Iris pigment epithelial cell (primary cell): ENCODE measurements at places on chromosomes 4 and X.

- DNase-seq: no peak
Measured at GRCh38 chr4:184406958-184407391, 67.4 kb downstream of the IRF2 start.

DNA sequence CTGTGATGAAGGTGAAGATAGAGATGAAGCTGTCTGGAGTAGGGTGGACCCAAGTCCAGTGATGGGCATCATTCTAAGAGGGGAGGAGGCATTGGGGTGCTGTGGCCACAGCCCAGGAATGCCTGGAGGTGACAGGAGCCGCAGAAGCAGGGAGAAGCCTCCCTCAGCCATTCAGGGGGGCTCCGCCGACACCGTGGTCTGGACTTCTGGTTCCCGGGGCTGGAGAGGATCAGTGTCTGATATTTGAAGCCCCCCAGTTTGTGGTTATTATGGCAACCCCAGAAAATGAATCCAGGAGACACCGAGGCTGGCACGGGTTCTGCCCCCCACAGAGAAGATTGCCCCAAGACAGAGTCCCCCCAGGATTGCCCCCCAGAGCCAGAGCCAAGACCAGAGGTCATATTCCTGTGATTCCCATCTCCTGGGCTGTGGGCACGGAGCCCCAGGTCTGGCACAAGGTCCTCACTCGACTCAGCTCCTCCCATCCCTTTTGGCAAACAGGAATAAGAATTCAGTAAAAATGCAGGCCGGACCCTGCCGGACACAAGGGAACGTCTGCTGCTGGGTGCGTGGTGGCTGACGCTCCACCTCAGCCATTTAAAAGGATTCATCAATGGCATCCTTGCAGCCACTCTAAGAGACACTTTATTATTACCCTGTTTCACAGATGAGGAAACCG lies 116.6 kb downstream of the CPZ start:
- DNase-seq: no peak

- DNase-seq: no peak
Measured at GRCh38 chr4:68433582-68433981, 13.7 kb upstream of the TMPRSS11E start.

DNA sequence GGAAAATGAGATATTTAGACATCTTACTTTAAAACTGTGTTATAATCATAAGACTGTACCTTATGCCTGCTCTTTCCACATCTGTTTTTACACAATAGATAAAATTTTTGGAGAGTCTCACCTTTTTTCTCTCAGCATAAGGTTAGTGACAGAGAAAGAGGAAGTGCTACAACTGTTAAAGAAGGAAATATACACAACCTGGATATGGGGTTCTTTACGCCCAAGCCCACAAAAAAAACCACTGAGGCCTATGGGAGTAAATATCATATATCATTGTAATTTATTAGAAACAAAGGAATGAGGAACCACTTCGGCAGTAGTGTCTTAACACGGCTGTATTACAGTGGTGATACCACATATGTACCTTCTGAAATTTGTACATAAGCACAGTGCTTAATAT lies 265.9 kb upstream of the GK2 start:
- DNase-seq: no peak

GRCh38 chrX:125151146-125151545 lies 168.5 kb upstream of the TEX13C start:
- no peak for DNase-seq

GRCh38 chr4:85102606-85103005 lies 136.1 kb upstream of the WDFY3 start:
- peak; percentile 47 for DNase-seq

DNA sequence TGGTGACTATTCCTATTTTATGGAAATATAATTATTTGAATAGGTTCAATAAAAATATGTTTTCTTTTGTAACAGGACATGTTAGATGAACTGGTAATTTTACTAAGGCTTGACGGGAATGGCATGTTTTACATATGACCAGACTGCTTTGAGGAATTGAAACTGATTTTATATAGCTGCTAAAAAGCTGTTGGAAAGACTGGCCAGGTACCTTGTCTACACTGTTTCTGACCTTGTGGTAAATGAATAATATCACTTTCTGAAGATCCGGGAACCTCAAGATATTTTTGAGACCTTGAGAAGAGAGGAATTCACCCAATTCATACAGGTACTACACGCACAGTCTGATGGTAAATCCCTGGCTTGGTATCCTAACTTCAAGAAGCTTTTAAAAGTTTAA lies 42.1 kb upstream of the USP46 start:
- DNase-seq: no peak

- no peak for DNase-seq
Measured at GRCh38 chr4:95387719-95388118, 161.1 kb downstream of the UNC5C start.

DNA sequence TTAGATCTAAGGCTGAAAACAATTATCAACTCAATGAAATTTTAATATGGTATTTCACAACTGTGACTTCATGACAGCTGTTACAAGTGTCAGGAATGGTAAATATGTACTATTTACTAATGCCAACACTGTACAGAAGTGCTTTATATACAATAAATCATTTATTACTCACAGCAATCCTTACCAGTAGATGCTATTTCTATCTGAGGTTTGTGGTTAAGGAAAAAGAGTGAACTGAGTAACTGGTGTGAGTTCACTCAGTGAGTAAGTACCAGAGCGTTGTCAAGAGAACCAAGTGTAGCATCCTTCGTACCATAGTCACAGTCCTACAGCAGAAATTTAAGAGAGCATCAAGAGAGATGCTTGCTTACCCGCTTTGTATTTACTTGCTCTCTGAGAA lies 23.3 kb downstream of the MTHFD2L start:
- DNase-seq: peak; percentile 55

GRCh38 chrX:39493168-39493567 lies 604.6 kb downstream of the BCOR start:
- no peak for DNase-seq

DNA sequence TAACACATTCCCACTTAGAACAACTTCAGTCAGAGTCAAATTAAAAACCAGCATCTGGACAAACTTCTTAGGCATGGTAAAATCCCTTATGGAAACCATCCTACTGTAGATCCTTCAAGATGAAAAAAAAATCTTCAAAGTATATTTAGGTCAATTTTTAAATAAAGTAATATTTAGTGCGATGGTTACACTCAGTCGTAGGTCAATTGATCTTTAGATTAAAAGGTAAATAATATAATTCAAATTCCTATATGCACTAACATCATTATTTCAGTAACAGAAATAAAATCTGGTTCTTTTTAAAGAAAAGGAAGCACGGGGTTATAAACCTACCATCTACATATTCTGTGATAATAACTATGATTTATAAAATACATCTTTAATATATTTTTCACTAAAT lies at the start of gene UGT2A2:
UGT2A2 (minus strand) TSS at position 101 of the 400 bp plus-strand sequence; CDS start at position 99, 2 bp downstream.
- no peak for DNase-seq

DNA sequence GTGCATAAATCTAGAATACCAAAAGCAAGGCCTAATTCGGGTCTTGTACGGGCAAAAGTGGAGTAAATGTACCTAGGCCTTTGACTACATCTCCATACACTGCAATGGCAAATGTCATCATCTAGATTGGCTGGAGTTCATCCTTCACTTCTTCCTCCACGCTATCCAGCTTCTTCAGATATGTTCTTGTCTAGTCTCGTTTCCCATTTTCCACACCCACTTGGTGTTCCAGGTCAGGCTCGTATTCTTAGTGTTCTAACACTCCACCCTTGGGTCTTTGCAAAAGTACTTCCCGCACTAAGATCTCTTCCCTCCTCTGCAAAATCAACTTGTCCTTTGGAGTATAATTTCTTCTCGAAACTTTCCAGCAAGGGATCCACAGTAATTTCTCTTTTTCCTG lies 1.4 kb downstream of the COQ2 start:
- no peak for DNase-seq

GRCh38 chrX:13293700-13294099 lies 26.2 kb downstream of the ATXN3L start:
- DNase-seq: no peak

DNA sequence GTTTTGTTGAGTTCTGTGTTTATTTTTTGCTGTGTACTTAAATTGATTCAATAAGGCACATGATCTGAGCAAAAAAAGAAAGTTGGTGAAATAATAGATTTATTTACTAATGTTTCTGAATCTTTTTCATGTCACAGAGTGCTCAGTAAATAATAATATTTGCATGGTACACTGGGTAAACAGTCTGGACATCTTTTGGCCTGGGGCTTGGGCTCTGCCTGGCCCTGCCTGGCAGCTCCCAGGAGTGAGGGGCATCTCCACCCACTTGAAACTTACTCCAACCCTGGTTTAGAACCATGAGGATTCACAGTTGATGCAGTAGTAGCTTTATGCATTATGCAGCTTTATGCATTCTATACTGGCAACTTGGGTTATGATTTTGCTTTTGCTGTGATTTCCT lies 124.2 kb upstream of the SLC4A4 start:
- DNase-seq: no peak

GRCh38 chr4:147971116-147971515 lies 239.2 kb downstream of the ARHGAP10 start:
- DNase-seq: no peak

DNA sequence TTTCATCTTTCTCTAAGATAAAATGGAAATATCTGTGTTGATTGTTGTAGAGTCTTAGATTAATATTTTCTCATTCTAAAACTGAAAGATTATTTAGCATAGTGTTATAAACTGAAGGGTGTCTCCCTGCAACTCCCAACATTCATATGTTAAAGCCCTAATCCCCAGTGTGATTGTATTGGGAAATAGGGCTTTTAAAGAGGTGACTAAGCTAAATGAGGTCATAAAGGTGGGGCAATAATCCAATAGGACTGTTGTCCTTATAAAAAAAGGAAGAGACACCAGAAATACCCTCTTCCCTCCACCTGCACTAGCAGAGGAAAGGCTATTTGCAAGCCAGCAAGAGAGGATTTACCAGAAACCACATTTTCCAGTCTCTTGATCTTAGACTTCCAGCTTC lies 1626.4 kb downstream of the C4orf33 start:
- DNase-seq: no peak

- DNase-seq: peak; percentile 65
Measured at GRCh38 chr4:125547836-125548235, 233.1 kb downstream of the FAT4 start.

DNA sequence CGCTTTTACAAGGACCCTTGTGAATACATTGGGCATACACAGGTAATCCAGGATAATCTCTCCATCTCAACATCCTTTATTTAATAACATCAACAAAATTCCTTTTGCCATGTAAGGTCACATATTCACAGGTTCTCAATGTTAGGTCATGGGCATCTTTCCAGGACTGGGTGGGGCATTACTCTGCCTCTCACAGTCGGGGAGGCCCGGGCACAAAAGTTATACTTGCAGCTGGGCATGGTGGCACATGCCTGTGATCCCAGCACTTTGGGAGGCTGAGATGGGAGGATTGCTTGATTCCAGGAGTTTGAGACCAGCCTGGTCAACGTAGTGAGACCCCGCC lies 93.7 kb upstream of the AP1S2 start:
- no peak for DNase-seq

- DNase-seq: no peak
Measured at GRCh38 chrX:66018585-66019309, 21.1 kb downstream of the VSIG4 start.

DNA sequence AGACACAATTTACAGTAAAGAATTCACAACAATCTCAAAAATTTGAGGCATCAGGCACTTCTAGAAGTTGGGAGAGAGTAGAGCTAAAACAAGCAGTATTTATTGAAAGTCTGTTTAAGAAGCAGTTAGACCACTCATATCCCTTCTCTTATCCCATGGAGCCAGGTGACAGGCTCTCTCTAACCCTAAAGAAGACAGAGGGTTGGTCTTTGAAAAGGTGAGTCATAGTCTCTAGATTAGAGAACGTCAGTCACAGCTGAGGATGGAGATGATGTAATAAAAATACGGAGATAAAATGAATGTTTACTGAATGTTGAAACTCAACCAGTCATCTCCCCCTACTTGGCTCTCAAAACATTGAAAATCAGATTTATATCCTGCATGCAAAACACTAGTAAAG lies 223.8 kb downstream of the CHIC2 start:
- peak; percentile 84 for DNase-seq

DNA sequence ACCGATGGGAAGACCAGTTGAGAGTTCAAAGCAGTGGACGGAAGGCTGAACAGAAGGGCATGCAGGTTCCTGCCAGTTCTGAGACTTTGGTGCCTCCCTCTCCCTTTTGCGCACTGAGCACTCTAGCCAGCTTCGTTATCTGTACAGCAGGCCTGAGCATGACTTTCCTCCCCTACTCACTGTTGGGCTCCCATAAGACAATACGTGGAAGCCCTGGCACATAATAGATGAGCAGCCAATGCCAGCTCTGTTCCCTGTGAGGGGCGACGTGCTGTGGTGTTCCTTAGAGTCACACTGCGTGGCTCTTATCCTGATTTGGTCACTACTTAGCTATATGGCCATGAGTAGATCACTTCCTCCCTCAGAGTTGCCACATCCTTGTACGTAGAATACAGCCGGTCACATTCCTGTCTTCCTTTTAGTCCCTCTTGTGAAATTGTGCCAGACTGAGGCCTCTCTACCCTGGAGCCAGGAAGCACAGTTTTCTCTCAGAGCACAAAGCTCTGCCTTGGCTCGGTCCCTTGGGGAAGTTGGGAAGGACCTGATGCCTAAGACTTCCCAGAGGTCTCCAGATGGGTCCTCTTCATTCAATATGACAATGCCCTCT lies 160.4 kb upstream of the MAMLD1 start:
- peak; percentile 81 for DNase-seq

DNA sequence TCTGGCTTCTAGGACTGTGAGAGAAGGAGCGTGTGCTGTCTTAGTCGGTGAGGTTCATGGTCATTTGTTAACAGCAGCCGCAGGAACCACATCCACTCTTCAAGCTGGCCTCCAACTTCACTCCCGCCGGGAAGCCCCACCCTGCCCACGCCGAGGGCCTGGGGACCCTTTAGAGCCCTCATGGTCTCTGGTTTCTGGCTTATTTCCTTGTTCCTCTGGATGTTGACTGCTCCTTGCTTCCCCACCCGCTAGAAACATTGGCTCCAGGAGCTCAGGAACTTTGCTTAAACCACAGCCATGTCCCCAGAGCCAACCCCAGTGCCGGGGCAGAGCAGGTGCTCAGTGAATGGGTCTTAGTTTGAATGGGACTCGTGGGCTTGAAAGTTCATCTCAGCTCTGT lies 40.8 kb downstream of the HTRA3 start:
- no peak for DNase-seq

DNA sequence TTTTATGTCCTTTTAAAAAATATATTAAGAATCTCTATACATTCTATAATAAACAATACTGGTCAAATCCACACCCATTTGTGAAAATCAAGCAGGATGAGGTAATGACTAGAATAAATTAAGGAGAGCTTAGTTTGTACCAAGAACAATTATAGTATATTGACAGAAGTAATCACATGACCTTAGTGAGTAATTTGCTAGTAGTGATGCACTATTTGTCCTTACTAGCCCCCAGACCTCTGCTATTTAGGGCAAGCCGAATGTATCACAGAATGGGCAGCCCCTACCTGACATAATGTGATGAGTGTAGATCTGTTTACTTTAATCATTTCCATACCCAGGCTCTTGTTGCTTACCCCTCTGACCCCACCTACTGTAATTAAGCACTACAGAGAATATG lies 15.8 kb downstream of the ATP1B4 start:
- no peak for DNase-seq
